ENCODE measurements at places on chromosomes 2 and 18.

- no peak for DNase-seq
Observed at GRCh38 chr2:15047184-15047583, 414.7 kb downstream of the LRATD1 start.

- DNase-seq, result peak; percentile 13
Observed at GRCh38 chr2:188787021-188787657, 187.0 kb upstream of the COL3A1 start.

GRCh38 chr18:77076111-77076510 is 56.5 kb downstream of the MBP start:
- no peak for DNase-seq

DNA sequence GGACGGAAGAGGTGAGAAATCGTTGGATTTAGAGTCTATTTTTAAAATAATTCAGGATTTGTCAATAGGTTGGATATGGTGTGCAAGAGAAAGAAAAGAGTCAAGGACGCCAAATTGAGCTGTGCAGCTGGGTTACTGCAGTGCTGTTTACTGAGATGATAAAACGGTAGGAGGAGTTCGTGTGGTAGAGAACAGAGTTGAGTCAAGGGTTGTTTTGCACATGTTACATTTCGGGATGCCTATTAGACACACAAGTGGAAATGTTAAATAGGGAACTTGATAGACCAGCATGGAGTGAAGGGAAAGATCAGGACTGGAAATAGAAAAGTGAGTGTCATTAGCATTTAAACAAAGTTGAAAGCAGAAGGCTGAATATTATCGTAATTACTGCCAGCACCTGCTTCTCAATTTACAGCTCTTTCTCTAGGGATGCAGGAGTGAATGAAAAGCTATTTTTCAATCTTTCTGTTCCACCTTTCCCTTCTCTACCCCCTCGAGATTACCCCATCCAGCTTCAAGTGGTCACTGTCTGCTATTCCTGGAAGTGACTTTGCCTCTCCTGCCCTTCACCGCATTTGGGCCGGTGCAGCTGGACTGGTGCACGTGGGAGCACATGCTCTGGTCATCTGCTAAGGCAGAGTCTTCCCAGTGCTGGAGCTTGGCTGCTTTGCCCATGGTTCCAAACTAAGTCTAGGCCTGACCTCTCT is 30.3 kb downstream of the GPR75 start:
- DNase-seq, result no peak

- no peak for DNase-seq
Observed at GRCh38 chr2:18104595-18105224, 226.2 kb downstream of the KCNS3 start.

- DNase-seq, result peak; percentile 42
Observed at GRCh38 chr2:43676322-43677050, at the start of gene C1GALT1C1L. Gene C1GALT1C1L (minus strand): TSS chr2:43676429. CDS start chr2:43676322, 107 bp downstream.
